ENCODE measurements at places on chromosomes 16 and 17.

GRCh38 chr17:80374039-80374731 lies 40.8 kb upstream of the ENDOV start:
- peak; percentile 49 for DNase-seq

DNA sequence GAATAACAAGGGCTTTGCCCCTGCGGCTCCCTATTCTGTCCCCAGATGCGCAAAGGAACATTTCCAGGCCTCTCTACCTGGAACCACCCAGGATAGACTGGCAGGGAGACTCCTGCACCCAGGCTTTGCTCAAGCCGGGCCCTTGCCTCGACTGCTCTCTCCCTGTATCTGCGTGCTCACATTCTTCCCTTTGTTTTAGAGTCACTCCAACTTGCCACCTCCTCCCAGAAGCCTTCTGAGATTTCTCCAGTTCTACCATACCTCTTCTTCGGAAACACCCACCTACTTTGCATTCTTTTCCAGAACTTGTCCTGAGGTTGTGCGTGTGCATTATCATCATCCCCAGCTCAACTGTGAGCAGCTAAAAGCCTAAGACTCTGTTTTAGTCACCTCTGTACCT lies 3.0 kb downstream of the CES5A start:
- DNase-seq = no peak

GRCh38 chr17:19647697-19648474 lies 665 bp upstream of the ALDH3A2 start:
- peak; percentile 86 for DNase-seq

DNA sequence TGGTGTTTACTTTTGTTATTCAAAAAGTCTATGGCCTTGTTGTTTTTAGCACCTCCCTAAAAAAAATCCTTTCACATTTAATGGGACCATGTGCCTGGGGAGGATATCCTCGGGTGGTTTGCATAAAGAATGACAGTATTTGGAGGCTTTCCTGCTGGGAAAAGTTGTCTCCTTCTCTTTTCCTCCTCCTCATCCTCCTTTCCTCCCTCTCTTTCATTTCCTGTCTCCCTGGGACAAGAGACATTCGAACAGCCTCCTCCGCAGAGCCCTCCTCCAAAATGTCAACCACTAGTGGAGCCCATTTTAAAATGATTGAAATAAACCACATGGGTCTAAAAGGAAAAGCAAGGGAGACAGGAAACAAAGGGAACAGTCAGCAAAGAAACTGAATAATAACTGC lies 67.4 kb downstream of the MYH13 start:
- DNase-seq = no peak

DNA sequence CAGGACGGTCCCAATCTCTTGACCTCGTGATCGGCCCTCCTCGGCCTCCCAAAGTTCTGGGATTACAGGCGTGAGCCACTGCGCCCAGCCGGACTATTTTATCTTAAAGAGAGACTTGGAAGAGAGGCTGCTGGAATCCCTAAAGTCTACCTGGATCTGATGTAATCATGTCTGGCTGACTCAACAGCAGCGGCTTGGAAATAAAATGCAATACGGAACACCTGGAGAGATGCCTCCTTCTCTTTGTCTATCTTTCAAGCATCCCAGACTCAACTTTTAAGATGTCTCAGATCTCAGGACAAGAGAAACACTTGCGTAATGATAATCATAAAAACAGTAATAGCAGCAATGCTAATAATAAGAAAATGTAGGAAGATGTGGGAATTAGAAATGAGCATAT lies 95.6 kb downstream of the CDH8 start:
- DNase-seq = no peak

GRCh38 chr17:50715471-50715870 lies 3.9 kb upstream of the LUC7L3 start:
- no peak for DNase-seq

- DNase-seq = peak; percentile 77
Measured at GRCh38 chr16:4663777-4664465, 29.4 kb upstream of the NUDT16L1 start.

DNA sequence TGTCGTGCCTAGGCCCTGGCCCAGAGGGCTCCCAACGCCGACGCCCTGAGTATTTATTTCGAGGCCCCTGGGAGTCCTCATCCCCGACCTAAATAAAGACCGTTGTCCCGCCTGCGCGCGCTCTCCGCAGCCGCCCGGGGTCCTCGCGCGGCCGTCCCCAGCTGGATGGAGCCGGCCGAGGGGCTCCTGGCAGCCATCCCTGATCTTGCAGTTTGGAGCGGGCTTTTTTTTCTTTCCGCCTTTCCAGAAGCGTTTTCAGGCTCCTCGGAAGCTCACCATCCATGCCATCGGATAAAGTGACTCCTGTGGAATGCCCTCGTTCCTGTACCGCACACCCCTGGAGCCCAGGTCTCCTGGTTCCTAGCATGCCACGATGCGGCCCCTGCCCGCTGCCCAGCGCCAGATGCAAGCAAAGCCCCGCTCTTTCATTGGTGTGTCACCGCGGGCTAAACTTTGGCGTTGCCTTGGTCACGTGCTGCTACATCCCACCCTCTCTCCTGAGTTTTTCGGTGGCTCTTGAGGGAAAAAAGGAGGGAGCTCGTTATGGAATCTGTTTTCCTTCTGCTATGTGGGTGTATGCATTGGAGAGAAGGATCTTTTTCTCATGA lies 716 bp downstream of the TMEM94 start:
- DNase-seq = peak; percentile 70

- DNase-seq = no peak
Measured at GRCh38 chr16:77090062-77090461, 100.9 kb upstream of the MON1B start.

DNA sequence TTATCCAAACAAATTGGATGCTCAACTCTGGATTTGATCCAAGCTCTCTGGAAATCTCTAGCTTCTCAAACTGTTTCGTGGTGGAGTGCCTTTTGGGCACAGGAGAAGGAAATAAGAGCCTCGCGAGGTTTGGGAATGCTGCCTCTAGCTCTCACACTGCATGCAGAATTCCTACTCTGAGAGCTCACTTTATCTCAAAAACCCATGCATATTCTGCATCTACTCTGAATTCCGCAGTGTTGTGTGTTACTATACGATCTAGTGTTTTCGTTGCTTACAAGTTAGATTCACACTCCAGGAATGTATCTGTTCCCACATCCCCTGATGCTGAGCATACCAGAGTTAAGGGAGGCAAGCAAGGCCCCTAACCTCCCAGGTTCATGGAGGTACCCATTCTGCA lies 462.7 kb downstream of the WWOX start:
- DNase-seq = no peak

DNA sequence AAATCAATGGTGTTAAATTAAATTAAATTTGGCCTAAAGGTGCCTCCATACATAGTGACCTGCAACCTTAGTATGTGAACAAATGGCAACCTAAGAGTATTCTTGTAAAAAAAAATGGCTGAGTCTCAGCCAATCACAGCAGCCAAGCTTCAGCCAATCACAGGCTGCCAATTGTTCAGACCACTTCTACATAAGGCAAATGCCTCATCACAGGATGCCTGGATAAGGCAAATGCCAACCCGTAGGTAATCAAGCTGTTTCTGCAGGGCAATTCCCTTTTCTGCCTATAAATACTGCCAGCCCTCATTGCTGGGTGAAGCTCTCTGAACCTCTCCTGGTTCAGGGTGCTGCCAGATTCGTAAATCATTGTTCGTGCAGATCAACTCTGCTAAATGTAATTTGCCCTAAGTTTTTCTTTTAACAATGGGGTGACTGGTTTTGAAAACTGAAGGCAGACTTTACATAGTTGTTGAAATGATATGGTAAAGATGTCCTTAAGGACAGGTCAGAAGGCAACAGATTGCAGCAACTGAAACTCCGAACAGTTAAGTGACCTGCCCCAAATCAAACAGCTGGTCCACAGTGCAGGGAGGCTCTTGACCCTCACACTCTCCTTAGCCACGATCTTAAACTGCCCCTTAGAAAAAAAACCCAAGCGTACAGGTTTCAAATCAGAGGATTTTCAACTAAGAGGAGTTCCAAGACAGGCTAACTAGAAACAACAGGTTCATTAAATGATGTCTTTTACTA lies 50.3 kb downstream of the N4BP1 start:
- no peak for DNase-seq

- no peak for DNase-seq
Measured at GRCh38 chr16:58378401-58378800, 13.9 kb upstream of the GINS3 start.

Measured in upper lobe of right lung (tissue), 1 donor.